ENCODE measurements at places on chromosomes 1 and 21.

DNA sequence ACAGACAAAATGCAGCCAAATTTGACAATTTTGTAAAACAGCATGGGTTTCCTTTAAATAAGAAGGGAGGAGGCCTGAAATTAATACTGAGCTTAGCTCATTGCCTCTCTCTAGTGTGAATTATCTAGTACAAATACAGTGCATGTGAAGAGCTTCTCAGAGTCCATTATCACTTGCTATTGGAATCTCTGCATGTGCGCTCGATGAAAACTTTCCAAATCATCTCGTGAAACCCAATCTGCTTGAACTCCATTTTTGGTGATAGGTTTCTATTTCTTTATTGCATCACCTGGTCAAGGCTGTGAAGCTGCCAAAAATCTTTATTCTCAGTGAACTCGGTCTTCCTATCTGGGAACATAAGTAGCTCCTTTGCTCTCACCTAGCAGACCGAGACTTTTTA lies 49.5 kb upstream of the LYPLAL1 start:
- no peak for DNase-seq

- DNase-seq = no peak
Observed at GRCh38 chr1:100860397-100860991, 34.1 kb downstream of the EXTL2 start.

DNA sequence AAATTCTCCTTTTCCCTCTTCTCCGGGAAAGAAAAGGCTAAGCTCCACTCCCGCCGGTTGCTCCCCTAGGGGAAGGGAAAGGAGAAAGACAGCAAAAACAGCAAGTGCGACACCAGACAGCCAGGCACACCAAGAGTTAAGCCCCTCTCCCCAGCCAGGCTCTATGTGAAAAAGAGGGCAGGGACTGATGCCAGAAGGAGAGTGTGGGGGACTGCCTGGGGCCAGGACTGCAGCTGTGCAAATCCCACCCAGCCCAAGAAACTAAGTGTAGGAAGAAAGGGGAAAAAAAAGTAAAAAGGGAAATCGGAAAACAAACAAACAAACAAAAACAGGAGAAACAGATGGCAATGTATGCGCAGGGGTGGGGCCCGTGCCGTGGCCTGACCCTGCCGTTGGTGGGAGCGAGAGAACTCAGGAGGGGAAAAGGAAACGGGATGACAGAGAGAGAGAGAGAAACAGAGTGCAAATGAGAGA lies 27.7 kb upstream of the FMO1 start:
- no peak for DNase-seq

DNA sequence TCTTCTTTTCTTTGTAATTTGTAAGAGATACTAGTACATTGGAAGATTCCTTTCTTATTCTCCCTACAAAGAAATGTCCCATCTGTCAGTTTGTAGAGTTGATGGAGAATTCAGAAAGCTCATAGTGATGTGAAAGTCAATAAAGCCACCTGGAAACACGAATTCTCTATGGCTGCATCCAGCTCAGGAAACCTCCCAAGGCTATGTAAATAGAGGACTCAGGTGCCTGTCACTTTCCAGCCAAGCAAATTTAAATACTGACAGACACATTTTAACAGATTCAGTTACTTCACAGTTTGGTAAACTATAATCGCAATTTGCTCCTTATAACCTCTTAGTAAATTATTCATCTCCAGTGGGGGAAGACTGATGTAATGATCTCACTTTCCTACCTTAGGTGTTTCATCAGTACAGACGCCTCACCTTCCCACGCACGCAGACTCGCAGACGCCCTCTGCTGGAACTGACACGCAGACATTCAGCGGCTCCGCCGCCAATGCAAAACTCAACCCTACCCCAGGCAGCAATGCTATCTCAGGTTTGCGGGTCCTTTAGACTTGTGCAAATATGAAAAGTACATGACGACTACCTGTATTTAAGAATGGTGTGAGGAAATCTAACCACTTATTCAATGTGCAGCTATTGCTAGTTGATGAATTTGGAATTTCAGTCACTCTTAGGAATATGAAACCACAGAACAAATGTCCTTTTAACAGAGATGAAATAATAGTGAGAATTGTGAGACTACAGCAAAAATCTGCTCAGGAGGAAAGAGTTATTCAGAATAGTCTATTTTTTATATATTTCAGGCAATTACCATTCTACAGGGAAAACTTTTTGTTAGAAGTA lies 60.6 kb downstream of the PTPRC start:
- DNase-seq = peak; percentile 59

DNA sequence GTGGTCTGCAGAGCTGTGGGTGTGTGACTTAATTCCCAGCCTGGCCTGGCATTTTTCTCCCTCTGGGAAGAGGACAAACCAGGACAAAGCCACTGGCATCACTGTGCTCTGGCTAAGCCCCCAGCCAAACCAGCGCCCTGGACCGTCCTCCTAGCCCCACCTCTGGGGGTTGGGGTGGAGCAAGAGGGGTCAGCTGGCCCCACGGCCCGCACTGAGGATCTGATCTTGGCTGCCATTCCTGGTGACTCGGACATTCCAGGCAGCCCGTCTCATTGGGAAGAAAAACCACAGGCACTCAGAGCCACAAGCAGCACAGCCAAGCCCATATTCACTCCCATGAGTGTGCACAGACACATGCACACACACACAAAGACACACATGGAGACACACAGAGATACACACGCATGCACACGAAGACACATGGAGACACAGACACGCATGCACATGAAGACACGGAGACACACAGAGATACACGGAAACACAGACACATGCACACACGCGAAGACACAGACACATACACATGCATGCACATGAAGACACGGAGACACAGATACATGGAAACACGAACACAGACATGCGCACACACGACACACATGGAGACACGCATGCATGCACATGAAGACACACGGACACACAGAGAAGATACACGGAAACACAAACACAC lies 2.3 kb upstream of the MXRA8 start:
- no peak for DNase-seq

DNA sequence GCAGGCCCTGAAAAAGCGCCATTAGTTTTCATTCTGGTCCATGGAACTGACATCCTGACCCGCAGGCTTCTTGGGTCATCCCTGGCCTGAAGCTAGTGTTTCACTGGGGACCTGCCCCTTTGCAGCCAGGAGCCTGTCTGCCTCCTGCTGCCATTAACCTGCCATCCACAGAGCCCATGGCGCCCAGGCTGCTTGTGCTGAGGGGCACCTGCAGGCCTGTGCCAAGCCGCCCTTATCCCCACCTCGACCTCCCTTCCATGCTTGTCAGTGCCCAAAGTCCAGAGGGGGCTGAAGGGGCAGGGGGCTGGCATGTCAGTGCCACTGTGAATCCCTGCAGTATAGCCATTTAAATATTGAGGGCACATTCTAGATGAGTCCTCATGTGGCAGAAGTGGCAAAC lies 207.6 kb upstream of the USP25 start:
- DNase-seq = no peak

GRCh38 chr1:101236516-101237228 lies at the start of gene S1PR1:
S1PR1 (plus strand) TSS chr1:101237019; CDS start chr1:101238985, 1,966 bp downstream.
- peak; percentile 78 for DNase-seq

GRCh38 chr1:204670152-204670927 lies 15.2 kb downstream of the LRRN2 start:
- no peak for DNase-seq

DNA sequence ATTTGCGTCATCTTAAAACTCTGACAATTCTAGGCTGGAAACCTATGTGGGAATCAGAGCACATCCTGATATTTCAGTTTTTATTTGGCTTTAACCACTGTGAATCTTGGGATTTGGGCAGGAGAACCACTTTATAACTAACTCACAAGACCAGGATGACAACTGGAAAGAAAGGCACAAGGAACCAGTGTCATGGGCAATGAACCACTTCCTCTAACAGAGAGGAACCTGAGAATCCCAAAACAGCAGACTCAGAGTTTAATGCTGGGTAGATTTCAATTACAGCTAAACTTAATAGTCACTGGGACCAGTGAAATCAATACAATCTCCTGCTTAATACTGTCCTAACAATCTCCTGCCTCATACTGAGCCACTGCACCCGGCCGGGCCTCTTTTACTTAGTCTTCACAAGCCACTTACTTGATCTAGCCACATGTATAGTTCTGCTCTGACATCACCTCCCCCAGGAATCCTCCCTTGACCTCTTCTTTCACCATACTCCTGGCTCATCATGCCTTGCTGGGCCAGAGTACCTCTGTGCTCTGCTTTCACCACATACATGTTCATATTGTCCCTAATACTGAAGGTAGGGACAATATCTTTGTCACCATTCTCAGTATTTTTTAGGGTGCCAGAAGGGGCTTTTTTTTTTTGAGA lies 20.2 kb upstream of the SLFNL1 start:
- DNase-seq = no peak

DNA sequence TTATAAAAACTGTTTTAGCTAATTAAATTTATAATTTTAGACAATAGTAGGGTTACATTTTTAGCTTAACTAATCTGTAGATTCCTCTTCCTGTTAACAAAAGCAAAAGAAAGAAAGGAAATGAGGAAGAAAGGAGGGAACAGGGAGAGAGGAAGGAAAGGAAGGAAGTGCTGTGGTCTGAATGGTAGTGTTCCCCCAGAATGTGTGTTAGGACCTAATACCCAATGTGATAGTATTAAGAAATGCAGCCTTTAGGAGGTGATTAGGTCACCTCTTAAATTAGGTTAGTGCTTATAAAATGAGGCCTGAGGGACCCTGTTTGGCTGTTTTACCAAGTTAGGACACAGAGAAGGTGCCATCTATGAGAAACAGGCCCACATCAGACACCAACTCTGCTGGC lies 136.9 kb upstream of the SAMSN1 start:
- DNase-seq = no peak

- DNase-seq = no peak
Observed at GRCh38 chr1:57826535-57826934, 402.7 kb upstream of the DAB1 start.

DNA sequence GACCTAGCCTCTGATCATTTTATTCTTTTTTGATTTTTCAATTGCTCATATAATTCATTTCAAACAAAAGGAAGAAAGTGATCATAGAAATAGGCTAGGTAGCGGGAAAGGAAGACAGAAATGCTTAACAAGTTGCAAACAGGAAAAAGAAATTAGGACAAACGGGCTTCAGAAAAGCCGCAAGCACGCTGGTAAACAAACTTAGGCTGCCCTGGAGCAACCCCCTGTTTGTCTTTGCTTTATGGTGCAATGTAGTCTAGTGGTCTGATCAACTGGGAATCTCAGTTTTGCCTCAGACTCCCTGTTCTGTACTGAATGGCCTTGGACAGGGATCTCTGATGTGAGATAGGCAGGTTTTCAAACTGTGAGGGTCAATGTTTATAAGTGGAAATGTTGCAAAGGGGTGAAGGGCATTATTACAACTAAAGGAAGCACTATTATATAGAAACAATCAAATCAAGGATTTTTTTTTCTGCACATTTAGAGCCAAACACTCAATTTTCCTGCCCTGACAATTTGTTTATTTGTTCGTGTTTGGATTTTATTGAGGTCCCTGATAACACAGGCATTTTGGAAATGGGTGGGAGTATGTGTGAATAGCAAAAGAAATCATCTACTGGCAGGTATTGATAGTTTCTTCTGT lies 146.8 kb upstream of the NRIP1 start:
- no peak for DNase-seq

- no peak for DNase-seq
Observed at GRCh38 chr1:93729906-93730305, 48.3 kb upstream of the BCAR3 start.

GRCh38 chr1:40849801-40850592 lies 12.2 kb downstream of the CITED4 start:
- peak; percentile 77 for DNase-seq

GRCh38 chr1:240611619-240612480 lies at the start of gene GREM2:
GREM2 (minus strand) TSS chr1:240612155; CDS start chr1:240493475, 118,680 bp downstream.
- DNase-seq = peak; percentile 16

All from activated gamma-delta T cell treated with Interleukin-2 at 50 U/mL for 16 hours (primary cell).